Hippocampal formation (tissue), 2 donors: ENCODE measurements at places on chromosomes 11 and 22.

GRCh38 chr11:84812471-84812969, 814.6 kb downstream of the DLG2 start:
- no peak for DNase-seq

DNA sequence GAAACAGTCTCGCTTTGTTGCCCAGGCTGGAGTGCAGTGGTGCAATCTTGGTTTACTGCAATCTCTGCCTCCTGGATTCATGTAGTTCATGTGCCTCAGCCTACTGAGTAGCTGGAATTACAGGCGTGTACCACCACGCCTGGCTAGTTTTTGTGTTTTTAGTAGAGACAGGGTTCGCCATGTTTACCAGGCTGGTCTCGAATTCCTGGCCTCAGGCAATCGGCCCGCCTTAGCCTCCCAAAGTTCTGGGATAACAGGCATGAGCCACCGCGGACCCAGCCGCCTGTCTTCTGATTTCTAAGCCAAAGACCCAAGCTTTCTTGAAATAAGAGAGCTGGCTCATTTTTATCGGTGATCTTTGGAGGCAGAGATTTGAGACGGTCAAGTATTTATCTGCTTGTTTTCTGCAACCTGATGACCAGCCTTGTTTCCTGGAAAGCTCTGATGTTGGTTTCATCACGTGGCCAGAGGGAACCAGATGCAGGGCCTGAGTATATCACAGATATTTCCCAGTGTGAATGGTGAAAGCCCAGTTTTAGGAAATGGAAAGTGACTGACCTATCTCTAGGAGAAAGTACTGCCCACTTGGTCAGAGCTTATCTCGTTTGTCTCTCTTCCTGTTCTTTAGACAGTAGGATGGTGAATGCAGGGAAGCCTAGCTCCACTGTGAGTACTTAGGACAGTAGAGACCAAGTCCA, 5.7 kb upstream of the SIDT2 start:
- no peak for DNase-seq

DNA sequence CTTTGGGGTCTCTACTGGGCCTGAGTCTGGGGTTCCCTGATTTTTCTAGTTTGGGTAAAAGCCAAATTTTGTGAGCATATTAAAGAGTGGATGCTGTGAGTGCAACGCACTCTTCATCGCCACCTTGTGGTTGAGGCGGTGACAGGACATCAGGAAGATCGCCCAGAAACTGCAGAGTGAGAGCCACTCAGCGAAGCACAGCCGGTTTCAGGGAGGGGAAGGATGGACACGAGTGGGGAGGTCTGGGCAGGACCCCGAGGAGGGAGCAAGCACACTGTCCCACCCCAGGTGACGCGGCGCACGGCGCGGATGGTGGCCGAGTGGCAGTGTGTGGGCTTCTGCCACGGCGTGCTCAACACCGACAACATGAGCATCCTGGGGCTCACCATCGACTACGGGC, 9.1 kb downstream of the SELENOO start:
- DNase-seq = no peak

- DNase-seq = no peak
Observed at GRCh38 chr11:48095779-48096470, 115.6 kb downstream of the PTPRJ start.

DNA sequence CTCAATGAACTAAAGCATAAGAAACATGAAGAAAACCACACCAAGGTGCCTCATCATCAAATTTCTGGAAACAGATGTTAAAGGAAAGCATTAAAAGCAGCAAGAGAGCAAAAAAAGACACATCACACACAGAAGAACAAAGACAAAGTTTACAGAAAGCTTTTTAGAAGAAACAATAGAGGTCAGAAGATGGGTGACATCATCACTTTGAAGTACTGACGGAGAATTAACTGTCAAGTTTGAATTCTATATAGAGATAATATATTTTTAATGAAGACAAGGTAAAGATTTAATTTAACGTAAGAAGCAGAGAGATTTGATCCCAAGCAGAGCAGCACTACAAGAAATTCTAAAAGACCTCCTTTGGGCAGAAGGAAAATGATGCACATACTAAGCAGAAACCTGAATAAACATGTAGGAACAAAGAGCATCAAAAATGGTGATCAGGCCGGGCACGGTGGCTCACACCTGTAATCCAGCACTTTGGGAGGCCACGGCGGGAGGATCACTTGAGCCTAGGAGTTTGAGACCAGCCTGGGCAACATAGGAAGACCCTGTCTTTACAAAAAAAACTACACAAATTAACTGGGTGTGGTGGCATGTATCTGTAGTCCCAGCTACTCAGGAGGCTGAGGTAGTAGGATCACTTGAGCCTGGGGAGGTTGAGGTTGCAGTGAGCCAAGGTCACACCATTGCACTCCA, 63.3 kb upstream of the RTL6 start:
- no peak for DNase-seq

DNA sequence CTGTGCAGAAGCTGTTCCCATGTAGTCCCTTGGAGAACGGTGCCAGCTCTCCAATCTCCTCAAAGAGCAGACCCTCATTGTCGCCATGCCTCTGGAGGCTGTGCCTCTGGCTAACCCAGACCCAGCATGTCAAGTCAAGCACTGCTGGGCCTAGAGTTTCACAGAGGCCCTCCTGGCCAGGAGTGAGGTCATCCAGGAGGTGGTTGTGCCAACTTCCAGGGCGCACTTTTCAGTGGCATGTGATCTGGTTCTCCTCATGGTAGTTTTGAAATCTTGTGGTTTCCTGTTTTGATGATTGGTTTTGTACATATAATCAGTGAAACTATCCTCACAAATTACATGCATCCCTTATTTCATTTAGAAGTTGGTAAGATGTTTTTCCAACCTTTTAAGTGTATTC, 78.9 kb downstream of the PPFIBP2 start:
- no peak for DNase-seq

- DNase-seq = no peak
Observed at GRCh38 chr22:43447380-43447779, 35.6 kb downstream of the MPPED1 start.

GRCh38 chr11:22991196-22991595, 130.9 kb upstream of the CCDC179 start:
- no peak for DNase-seq

DNA sequence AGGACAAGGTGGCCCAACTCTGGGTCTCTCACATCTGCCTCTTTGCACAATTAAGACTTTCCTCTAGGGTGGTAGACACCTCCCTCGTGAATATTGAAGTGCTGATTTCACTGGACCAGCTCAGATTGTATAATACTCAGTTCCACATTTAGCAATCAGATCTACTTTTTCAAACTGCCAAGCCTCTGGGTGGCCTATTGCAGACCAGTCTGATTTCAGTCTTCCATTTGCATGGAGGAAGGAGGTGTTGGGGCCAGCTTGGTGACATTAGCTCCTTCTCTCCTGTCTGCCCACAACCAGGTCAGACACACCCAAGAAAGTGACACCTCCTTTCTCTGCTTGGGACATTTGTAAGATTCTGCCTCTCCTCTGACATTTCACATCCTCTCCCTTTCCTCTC, 78.2 kb downstream of the PPFIBP2 start:
- DNase-seq = no peak

GRCh38 chr11:94938095-94939055, 35.0 kb downstream of the CWC15 start:
- DNase-seq = no peak

GRCh38 chr11:10594407-10594806, 25.9 kb upstream of the LYVE1 start:
- no peak for DNase-seq

DNA sequence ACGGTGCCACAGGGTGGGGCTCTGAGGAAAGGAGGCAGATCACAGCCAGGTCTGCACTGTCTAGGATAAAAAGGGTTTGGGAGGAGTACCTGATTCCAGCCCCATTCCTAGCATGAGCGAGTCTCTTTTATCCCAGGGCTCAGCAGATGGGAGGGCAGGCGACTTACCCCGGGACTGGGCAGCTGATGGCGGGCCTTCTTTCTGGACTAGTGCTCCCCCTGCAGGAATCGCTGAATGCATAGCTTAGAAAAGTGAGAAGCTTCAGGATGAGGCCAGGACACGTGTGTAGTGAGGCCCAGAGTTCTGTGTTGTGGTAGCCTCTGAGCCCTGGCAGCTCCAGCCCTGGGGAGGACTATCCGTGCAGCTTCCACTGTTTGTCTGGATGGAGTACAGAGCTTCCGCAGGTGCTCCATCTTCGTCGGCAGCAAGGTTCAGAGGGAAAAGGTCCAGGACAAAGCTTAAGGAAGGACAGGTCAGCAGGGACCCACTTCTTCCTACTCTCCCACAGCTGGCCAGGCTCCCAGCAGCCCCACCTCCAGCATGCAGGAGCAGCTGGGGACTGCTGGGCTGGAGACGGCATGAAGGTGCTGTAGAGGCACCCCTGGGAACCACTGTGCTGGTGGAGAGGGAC, 30.4 kb downstream of the COMMD9 start:
- DNase-seq = peak; percentile 27

DNA sequence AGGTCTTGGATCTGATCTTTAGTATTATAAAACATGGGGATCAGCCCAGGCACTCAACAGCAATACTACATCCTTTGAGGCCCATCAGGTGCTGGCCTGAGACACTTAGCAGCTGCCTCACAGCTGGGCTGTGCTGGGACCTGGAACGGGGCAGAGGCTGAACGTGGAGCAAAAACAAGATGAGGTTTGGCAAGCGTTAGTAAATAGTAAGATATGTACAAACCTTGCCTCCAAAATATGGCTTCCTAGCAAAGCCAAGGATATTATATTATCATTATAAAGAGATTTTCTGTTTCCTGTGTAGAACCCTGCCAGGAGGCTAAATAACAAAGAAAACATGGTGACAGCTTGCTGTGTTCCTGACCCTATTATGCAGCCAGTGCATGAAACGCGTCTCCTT, 60.0 kb upstream of the SPON1 start:
- DNase-seq = no peak

GRCh38 chr11:707817-708420, 1.9 kb downstream of the EPS8L2 start:
- DNase-seq = no peak

- DNase-seq = peak; percentile 77
Observed at GRCh38 chr11:34890812-34891211, 25.4 kb downstream of the APIP start.

DNA sequence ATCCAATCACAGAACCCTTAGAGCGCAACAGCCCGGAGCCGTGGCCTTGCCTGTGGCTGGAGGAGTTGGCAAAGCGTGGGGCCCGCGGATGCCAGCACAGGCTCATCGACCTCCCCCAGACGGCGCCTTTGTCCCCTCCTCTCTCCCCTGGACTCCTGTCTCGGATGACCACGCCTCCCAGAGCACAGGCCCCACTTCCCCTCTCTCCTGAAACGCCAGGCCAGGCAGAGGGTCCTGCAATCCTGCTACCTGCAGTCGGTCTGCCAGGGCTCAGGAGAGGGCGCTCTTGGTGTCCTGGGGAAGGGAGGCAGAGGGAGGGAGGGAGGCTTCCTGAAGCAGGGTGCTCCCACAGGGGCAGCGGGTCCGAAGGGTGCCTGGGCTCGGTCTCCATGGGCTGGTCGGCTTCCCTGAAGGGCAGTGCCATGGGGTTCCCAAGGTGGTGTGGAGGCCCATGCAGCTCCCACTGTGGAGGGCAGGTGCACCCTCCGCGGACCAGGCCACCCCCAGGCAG, 16.6 kb upstream of the TTLL12 start:
- no peak for DNase-seq

DNA sequence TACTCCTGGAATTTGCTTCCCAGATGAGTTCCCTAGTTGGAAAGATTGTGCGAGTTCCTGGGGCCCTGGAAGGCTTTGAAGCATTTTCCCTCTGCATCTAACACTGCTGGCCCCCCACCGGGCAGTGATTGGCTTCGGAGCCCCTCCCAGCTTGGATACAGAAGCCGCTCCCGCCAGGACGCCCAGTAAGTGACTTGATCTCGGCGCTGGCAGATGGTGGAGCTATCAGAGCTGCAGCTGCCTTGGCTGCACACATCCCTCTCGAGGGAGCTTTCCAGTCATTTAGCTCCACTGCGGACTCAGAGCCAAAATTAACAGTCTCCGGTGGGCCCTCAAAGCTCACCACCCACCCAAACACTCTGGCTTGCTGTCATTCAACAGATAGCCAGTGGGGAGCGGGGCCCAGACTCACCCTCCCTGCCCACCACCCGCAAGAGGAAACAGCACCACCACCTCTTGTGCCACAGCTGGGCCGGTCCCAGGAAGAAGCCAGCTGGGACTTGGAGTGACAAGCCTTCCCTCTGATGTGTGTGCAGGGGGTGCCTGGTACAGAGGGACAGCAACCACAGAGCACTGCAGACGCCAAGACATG, 162.3 kb downstream of the TRIM29 start:
- DNase-seq = peak; percentile 90

DNA sequence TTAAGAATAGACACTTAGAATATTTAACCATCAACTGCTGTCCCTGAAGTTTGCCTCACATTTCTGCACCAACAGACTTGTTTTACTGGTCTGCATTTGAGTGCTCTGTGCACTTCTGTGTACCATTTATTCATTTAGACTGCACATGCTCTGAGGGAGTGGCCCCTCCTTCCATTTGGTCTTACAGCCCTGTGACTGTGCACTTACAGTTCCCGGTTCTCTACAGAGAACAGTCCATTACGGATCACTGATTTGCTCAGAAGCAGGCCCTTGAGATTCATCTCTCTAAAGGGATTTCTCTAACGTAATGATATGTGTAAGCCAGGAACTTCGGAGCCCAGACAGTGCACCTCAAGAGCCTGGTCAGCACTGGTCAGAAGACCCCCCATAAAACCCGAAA, 247.3 kb upstream of the BLID start:
- no peak for DNase-seq

GRCh38 chr11:126345283-126345682, 10.2 kb upstream of the ST3GAL4 start:
- DNase-seq = no peak
